NCI-H187 treated with DMSO at 0.1 percent for 48 hours (cell line): ENCODE measurements at places on chromosomes 1 and 21.

DNA sequence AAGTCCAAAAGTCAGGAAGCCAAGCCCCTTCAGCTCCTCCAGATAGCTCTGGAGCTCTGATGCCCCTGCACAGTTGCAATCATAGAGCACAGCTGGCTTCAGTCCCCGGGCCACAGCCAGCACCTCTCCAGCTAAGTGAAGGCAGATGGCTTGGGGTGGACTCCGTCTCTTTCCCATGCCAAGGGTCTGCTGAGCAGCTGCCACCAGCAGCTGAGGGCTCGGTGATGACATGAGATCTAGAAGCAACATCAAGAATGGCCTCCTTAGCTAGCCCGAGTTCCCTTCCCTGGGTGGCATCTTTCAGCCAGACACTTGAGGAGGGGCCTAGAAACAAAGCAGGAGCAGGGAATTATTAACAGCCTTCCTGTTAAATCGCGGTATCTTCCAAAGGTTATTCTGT is 973 bp downstream of the C1orf74 start:
- no peak for DNase-seq

GRCh38 chr1:154222518-154222917 is 1.8 kb downstream of the UBAP2L start:
- no peak for DNase-seq

DNA sequence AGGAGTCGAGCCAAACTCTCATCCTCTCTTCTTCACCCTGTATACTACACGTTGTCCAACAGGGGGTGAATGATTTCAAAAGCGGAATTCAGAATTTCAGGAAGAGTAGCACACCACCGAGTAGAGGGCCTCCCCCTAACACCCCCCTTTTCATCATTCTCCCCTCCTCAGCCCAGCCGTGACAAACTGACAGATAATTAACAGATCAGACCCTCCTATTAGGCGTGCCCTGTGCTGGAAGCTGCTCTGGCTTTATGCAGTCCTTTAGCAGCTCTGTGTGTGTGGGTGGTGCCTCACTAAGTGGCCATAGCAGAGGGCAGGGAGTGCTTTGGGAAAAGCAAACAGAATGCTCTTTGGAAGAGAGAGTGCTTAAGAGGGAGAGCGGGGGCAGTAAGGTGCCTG is 44.3 kb downstream of the PEX14 start:
- peak; percentile 75 for DNase-seq

DNA sequence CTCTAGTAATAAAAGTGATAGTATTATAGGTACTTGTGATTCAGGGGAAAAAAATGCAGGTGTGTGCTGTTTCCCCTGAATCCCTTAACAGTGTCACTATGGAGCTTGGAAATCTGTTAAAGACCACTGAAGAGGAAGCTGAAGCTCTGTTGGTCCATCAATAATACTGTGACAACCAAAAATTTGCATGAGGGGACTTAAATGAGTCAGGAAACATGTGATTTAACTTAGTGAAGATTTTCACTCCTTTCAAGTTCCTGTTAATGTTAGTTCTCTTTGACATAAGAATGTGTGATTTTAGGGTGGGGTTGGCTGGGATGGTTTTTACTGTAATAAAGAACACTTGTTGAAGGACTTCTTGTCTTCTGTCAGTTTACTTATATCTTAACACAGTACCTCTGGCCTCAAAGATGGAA is 32.0 kb downstream of the VANGL2 start:
- DNase-seq: no peak

- DNase-seq: no peak
Observed at GRCh38 chr1:205687242-205687641, 6.9 kb upstream of the SLC45A3 start.

GRCh38 chr1:41240781-41241353 is 1.2 kb downstream of the SCMH1 start:
- DNase-seq: no peak

GRCh38 chr1:3468236-3469103 is 14.0 kb downstream of the ARHGEF16 start:
- no peak for DNase-seq

DNA sequence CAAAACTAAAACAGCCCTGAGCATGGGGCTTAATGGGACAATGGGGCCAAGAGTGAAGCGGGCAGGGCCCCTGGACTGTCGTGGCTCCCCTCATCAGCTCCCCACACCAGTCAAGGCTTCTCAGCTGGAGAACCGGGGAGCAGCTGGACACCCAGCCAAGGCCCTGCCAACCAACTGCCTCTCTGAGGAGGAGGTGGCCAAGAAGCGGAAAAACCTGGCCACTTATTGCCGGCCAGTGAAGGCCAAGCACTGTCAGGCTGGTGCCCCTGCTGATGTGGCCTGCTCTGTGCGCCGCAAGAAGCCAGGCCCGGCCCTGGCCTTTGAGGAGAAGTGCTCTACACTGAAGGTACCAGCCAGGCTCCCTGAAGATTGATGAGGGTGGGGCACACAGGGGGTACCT is 2.5 kb upstream of the CYB561D1 start:
- no peak for DNase-seq

DNA sequence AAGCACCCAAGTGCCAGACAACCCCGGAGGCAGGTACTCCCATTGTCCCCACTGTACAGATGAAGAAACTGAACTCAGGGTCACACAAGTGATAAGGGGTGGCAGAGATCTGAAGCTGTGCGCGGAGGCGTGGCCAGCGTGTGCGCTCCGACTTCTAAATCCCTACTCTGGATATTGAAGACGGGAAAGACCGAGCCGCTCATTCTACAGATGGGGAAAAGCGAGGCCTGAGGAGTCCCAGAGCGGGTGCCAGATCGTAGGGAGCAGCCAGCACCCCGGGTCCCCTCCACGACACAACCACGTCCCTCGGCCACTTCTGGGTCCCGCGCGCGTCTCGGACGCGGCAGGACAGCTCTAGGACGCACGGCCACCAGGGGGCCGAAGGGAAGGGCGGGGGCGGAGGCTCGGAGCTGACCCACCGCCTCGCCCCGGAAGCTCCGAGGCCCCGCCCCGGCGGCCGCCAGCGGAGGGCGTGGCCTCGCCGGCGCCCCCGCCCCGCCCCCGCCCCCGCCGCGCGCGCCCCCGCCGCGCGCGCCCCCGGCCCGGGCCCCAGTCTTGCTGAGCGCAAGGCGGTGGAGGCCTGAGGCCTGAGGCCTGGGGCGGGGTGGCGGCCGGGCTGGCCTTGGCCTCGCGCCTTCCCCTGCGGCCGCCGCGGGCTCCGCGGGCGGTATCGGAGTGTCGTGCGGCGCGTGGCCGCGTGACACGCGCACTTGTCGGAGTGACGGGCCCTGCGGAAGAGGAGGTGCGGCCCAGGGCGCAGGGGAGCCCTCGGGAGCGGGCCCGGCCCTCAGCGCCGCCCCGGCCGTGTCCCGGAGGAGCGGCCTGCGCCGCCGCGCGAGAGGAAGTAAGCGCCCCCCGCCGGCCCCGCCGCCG is at the start of gene H6PD:
Gene H6PD, plus strand, starts transcription at position 552 of the 873 bp plus-strand sequence. CDS start 10,161 bp downstream, outside the sequence.
- DNase-seq: no peak

DNA sequence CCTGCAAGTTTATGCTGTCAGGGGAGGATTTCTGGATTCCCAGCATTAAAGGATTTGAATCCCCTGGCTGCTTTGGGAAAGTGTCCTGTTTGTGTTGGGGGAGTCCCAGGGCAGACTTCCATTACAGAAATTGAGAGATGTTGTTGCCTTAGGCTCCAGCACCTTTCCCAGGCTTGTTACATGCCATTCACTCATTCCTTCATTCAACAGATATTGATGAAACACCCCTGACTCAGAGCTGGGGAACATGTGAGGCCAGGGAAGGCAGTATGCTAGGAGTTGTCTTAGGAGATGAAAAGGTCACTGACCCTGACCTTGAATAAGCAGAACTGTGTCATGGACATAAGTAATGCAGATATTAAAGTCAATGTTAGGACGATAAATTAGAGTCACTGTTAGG is 161.7 kb downstream of the NTMT2 start:
- DNase-seq: no peak

- DNase-seq: no peak
Observed at GRCh38 chr21:33023574-33024200, 2.0 kb upstream of the OLIG2 start.

GRCh38 chr1:248596615-248597014 is 885 bp downstream of the OR2T10 start:
- no peak for DNase-seq

DNA sequence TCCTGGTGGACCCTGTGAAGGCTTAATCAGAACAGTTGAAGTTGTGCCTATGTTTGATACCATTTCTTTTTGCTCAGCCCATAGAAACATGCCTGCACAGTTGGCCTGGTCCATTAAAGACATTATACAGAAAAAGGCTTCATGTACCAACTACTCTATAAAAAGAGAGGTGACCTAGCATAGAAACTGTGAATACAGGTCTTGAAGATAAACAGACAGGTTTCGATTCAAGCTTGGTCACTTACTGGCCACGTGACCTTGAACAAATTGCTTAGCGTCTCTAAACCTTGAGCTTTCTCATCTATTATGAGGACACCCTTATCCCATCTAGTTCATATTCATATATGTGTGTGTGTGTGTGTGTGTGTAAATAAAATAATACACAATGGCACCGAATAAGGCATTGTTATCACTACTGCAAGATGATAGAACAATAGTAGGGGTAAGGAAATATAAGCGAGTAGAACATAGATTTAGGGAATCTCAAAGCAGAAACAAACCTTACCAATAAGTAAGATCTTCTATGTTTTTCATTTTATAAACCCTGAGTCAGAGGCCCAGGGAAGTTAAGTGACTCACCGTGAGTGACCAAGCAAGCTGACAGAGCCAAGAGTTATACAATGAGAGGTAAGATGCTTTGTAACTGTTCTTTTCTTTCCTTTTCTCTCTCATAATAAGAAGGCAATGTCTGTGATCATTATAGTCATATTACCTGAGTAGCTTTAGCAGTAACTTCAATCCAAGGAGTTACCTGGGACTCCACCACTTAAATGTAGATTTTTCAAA is 476.8 kb upstream of the DEPDC1 start:
- DNase-seq: no peak
